ENCODE measurements at places on chromosomes 6 and 20.

DNA sequence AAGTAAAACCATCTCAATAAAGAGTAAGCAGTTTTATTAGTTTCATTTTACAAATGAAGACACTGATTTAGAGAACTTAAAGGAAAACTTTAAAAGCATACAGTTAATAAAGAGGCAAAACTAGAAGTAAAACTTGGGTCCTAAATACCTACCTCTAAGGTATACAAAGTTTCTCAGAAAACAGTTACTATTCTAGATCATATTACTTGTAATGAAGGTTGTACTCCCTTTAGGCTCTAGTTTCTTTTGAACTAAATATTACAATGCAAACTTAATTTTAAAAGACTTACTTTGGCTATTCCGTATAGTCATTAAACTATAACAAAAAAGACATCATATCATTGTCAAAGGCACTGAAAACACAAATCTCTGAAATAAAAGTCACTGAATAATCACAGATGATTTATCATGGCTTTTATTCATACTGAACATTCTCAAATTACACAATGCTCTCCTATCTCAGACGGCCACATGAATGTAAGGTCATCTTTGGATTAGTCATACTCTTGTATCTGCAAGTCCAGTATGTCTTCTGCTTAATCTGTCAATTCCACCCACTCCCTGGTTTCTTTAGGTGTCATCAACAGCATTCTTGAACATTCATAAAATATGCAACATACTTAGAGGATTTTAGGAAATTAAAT, 361.6 kb upstream of the RUNX2 start:
- DNase-seq, result no peak

GRCh38 chr6:39377539-39377950, 55.0 kb upstream of the KCNK16 start:
- no peak for DNase-seq

- no peak for DNase-seq
Measured at GRCh38 chr6:113694278-113695077, 162.7 kb upstream of the MARCKS start.

DNA sequence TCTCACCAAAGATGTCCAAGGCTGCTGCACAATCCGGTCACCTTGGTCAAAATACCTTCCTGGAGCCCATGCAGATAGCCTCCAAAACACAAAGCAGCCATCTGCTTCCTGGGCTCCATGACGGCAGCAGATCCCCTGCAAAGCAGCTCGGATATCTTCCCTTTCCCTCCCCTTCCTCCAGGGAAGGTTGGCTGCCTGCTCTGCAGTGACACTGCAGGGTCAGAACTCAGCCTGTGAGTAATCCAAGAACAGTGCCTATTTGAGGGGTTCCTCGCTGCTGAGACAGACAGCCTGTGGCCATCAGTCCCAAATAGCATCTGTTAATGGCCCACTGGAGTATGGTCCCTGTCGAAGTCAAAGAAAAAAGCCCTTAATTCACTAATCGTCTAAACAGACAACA, 270.8 kb downstream of the PREX1 start:
- no peak for DNase-seq

GRCh38 chr20:33833333-33833732, 22.2 kb downstream of the CHMP4B start:
- no peak for DNase-seq

- no peak for DNase-seq
Measured at GRCh38 chr6:124659427-124659826, 302.8 kb upstream of the RNF217 start.

GRCh38 chr6:33120001-33120400, 44.2 kb downstream of the HLA-DPB1 start:
- no peak for DNase-seq

DNA sequence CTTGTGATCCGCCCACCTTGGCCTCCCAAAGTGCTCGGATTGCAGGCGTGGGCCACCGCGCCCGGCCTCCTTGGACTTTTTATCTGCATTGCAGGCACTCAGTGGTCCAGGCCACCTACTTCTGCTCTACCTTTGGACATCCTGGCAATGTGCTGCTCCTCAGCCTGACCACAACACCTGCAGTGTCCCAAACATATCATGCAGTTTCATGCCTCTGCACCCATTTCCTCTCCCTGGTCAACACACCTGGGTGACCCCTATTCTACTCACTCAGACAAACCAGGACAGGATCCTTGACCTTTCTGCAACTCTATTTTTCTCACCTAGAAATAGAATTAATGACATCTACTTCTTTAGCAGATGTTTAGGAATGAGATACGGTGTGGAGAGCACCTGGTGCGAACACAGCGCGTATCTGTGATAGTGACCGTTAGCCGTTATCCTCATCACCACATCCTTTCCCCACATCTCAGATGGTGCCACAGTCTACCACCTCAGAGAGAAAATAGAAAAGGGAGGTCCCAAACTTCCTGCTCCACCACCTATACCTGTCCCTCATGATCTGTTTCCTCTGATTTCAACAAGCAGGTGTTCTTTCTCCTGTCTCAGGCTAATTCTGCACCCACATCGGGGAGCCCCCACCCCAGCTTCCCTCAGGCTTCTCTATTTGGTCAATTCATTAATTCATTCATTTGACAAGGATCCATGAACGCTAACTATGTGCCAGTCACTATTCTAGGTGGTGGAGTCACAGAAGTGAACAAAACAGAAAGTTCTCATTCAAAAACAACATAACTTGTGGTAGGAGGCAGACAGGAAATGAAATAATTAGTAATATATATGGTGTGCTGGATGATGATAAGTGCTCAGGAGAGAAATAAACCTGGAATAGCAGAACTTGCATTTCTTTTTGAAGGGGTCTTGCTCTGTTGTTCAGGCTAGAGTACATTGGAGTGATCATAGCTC, 4.3 kb upstream of the BTN3A2 start:
- no peak for DNase-seq

DNA sequence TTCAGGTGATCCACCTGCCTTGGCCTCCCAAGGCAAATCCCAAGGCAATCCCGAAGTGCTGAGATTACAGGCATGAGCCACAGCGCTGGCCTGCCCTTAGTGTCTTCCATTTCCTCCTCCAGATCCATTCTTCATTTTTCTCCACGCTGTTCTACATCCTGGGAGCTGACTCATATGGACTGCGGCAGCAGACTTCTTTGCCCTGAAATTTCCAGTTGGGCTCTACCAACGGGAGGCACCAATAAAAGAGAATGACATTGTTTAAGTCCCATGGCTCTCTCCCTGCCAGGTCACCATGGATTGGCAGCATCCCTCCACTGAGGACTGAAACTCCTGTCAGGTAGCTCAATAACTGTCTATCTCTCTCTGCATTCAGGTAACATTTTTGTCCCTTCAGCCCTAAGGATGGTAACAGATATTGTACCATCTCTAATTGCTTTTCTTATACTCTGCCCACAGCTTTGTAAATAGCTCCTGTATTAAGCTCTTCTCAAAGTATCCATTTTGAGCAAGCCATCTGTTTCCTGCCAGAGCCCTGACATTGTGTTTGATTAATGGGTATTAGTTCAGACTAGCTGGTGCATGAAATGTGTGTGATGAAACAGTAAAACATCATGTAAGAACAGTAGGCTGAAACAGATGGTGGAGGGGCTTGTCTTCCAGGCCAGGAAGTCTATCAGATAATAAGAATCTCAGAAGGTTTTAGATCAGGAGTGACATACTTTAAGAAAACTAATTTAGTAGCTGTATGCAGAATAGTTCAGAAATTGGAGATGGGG, 3.6 kb downstream of the TBCC start:
- DNase-seq, result no peak

GRCh38 chr20:35773154-35773751, 1.4 kb downstream of the PHF20 start:
- DNase-seq, result peak; percentile 23

DNA sequence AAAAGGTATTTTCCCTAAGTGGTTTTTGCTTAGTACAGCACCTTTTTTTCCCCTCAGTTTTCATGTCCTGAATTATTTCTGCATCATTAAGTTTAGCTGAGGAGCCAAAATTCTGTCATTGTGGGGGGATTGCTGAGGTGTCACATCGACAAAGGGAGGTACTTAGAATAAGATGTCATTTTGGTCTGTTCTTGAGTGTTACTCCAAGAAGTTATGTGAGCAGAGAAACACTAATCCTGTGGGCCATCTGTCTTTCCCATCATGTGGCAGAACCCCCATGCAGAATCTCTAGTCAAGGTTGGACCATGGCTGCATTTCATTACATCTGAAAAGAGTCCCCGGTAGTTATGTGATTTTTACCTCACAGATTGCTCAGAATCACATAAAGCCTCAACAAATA, 167.8 kb upstream of the CENPW start:
- DNase-seq, result no peak

- DNase-seq, result no peak
Measured at GRCh38 chr6:116218172-116218633, 35.7 kb downstream of the TSPYL4 start.

- no peak for DNase-seq
Measured at GRCh38 chr6:128694303-128695009, 174.1 kb upstream of the PTPRK start.

- no peak for DNase-seq
Measured at GRCh38 chr6:162538643-162539064, 188.9 kb downstream of the PRKN start.

GRCh38 chr20:33162753-33163152, 5.2 kb upstream of the BPIFA2 start:
- no peak for DNase-seq

GRCh38 chr20:56860413-56860812, 231.3 kb downstream of the TFAP2C start:
- no peak for DNase-seq

GRCh38 chr6:151822252-151823111, 15.0 kb downstream of the ESR1 start:
- no peak for DNase-seq

GRCh38 chr6:145756170-145756662, 20.9 kb upstream of the EPM2A start:
- no peak for DNase-seq

- DNase-seq, result no peak
Measured at GRCh38 chr6:39892490-39893129, 41.7 kb downstream of the MOCS1 start.

DNA sequence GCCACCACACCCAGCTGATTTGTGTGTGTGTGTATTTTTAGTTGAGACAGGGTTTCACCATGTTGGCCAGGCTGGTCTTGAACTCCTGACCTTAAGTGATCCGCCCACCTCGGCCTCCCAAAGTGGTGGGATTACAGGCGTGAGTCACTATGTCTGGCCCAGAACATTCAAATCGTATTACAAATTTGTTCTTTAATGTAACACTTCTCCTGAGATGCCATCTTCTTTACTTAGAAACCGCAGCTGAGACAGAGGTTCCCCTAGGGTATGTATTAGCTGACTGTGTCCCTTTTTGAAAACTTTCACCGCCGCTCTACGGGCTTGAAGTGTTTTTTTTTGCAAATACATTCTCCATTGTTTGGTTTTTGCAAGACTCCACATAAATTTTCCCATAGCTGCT, 62.6 kb downstream of the TOX2 start:
- DNase-seq, result no peak

GRCh38 chr6:81002126-81002525, 750.4 kb downstream of the TENT5A start:
- DNase-seq, result no peak

- no peak for DNase-seq
Measured at GRCh38 chr20:17998446-17998845, 29.6 kb downstream of the MGME1 start.

- DNase-seq, result no peak
Measured at GRCh38 chr20:40134176-40134575, 554.9 kb downstream of the MAFB start.

DNA sequence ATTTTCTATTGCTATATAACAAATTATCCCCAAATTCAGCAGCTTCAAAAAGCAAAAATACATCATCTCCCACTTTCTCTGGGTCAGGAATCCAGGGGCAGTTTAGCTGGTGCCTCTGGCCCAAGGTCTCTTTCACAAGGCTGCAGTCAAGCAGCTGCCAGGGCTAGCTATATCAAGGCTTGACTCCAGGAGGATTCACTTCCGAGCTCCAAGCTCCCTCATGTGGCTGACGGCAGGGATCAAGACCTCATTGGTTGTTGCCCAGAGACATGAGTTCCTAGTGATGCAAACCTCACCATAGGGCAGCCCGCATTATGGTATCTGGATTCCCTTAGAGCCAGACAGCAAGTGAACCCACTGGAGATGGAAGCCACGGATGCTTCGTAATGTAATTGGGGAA, 1.3 kb upstream of the VNN1 start:
- DNase-seq, result no peak

GRCh38 chr6:123616942-123617341, 19.8 kb downstream of the TRDN start:
- no peak for DNase-seq

DNA sequence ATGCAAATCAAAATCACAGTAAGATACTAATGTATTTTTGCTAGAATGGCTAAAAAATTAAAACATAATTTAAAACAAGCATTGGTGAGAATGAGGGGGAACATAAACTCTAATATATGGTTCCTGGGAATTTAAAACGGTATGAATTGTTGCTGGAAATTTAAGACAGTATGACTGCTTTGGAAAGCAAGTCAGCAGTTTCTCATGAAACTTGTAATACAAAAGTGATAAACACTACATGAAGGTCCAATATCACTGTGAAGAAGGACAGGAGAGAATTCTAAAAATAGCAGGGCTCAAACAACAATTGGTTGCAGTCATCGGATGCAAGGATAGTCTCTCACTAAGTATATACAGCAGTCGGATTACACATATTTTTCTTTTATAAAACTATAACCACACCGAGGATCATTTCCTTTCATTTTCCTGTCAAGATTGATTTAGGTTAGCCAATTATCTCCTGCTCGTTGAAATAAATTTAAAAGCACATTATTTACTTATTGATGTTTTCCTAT, 18.5 kb upstream of the PRSS16 start:
- no peak for DNase-seq

DNA sequence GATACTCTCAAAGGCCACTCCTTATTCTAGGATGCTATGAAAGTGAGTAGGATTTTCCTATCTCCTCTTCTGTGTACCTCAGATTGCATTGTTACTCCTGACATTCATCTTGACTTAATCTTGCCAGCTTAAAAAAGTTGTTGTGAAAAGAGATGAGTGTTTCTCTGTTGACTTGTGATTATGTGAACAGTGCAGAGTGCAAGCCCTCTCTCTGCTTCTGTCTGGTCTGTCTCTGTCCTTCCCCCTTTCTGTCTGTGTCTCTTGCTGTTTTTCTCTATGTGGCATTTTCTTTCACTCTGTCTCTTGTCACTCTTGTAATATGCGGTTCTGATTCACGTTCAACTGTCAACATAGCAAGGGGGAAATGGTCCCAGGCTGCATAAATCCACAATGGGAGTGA, 306.6 kb downstream of the FARS2 start:
- DNase-seq, result no peak

DNA sequence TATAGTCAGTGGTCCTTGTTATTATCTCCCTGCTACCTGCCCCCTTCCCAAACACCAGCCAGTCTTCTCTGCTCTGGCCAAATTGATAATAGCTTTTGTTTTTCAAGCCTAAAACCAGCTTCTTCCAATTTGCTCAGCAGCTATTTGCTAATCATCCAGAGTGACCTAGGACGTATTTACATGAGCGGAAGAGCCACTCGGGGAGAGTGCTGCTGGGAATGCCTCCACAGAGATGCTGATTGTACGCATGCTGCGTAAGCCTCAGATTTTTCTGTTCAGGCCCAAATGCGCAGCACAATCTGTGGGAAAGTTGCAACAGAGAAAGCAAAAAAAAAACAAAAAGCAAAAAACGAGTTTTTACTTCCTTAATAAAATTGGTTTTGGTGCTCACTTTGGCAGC, 24.4 kb upstream of the ID1 start:
- DNase-seq, result no peak

Measured in stimulated activated CD4-positive, alpha-beta T cell treated with anti-CD3 and anti-CD28 coated beads, Interleukin-1b, Interleukin-23, amount 100 ng/mL, for 48 hours (primary cell).